ENCODE measurements at places on chromosomes 7 and 10. TPM values are rescaled to one million over a fixed set of nuclear protein-coding genes. Genes with fewer than 3 reads are reported as not detected.
A peak's percentile ranks its signal among the peaks of the same experiment; 100 is the strongest.

FEZF1 gene
- polyA plus RNA-seq: 0.15 TPM

SLC13A1 gene
- not detected for polyA plus RNA-seq

ELFN1 gene
- polyA plus RNA-seq: 1.2 TPM

STK31 gene
- not detected for polyA plus RNA-seq

GNAT3 gene
- polyA plus RNA-seq: not detected

CARD11 gene
- 7.4 TPM for polyA plus RNA-seq

GRCh38 chr7:101536232-101536631, 92.9 kb downstream of the MYL10 start:
- no peak for DNase-seq

DNA sequence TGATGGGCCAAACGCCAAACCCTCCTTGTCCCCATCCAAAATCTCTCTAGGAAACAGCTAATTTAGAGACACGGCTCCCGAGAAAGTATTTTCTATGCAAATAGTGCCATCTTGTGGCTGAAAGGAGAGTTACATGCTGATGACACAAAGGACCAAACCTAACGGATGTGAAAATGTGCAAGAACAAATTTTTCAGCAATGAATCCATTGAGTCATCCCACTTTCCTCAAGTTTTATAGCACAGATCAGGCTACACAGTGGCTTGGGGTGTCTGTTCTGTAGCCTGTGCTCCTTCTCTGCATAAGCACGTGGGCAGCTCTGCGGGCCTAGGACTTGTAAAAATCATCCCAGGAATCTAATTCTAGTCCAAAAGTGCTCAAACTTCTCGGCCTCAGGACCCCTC, 154.8 kb upstream of the PRR15 start:
- DNase-seq: peak; percentile 90

GRCh38 chr10:128384831-128385230, 258.6 kb upstream of the MKI67 start:
- DNase-seq: peak; percentile 15

GRCh38 chr7:25287291-25287690, 59.0 kb upstream of the NPVF start:
- DNase-seq: no peak

- DNase-seq: no peak
These were observed 225.9 kb downstream of the EMX2 start for GRCh38 chr10:117768333-117769042.

- DNase-seq: no peak
These were observed 21.8 kb downstream of the STN1 start for GRCh38 chr10:103896225-103896624.

- DNase-seq: peak; percentile 16
These were observed 158.4 kb upstream of the TMEM72 start for GRCh38 chr10:44752451-44753441.

GRCh38 chr7:107173691-107174406, 5.0 kb downstream of the HBP1 start:
- no peak for DNase-seq

- DNase-seq: no peak
These were observed 190.5 kb upstream of the C7orf33 start for GRCh38 chr7:148400101-148400500.

- peak; percentile 65 for DNase-seq
These were observed 39.0 kb downstream of the HTR5A start for GRCh38 chr7:155109121-155109520.

DNA sequence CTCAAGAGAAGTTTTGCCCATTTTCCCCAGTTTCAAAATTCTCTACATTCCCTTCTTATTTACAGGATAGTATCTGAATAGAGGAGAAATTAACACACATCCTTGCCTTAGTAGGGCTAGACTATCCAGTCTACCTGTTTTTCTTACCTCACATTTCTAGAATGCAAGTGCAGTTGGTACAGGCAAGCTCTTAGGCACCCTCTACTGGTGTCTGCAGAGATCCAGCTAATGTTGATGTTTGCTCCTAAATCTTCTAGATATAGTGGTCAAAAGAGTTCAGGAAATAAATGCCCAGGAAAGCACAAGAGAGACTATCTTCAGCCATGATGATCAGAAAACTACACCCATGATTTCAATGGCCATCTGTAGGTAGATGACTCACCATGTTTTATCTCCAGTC, 205.3 kb downstream of the HTR7 start:
- DNase-seq: no peak

DNA sequence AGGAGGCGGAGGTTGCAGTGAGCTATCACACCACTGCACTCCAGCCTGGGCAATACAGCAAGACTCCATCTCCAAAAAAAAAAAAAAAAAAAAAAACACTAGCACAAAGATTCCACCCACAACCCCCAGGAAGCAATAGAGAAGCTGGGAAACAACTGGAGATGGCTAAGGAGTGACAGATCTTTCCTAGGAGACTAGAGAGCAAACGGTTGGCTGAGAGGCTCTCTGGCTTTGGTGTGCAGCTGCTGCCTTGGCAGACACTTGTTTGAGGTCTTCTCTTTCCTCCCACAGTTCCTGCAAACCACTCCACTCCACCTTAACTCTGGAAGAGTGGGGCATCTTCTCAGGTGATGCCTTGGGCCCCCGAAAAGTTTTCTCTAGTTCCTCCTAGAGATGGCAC, 78.5 kb upstream of the LANCL2 start:
- DNase-seq: no peak

- DNase-seq: no peak
These were observed 5.6 kb upstream of the SCART1 start for GRCh38 chr10:133448120-133448519.

Data from brain (organoid and tissue), 16 donors.